Urothelium cell line (cell line): ENCODE measurements at places on chromosomes 6 and 20.
A peak's percentile ranks its signal among the peaks of the same experiment; 100 is the strongest.

GRCh38 chr20:59945731-59946130 lies 5.5 kb downstream of the FAM217B start:
- DNase-seq, result no peak

DNA sequence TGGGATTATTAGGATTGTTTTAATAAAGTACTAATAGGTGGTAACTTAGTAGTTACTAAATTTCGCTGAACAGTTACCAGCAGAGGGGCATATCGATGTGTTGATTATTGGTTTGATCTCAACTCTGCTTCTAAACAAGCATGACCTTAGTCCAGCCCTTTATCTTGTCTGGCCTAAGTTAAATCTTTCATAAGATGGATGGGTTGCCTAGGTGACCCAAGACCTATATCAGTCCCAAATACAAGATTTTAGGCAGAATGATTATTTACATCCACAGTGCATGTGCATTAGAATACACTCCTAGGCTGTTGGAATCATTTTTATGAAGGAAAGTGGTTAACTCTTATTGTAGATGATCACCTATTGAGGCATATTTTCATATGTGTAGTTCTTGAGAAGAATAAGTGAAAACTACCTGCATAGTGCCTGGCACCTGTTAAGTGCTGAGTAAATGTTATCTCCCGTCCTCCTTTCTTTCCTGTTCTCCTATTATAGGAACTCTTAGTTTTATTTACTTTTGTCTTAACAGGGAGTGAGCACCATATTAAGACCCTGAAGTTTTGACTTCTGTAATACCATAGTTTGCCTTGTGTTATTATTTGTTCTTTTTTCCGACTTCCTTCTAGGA lies 1.1 kb downstream of the HSF2 start:
- DNase-seq, result no peak

DNA sequence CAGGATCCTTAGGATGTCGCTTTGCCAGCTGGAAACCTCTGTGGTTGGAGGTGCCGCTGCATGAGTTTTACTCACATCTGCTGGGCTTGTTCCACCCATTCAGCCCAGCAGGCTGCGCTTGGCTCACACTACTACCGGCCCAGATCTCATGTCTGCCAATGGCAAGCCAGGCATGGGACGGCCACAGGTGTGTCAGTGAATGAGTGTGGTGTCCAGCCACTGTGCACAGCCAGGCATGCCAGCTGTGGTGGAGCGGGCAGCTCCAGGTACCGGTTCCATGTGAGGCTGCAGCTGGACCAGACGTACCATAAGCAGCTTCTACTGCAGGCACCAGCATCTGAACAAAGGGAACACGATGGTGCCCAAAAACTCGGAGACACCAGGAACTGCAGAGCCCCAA lies 33.1 kb upstream of the ASF1A start:
- no peak for DNase-seq

GRCh38 chr6:133341607-133342158 lies 100.5 kb downstream of the EYA4 start:
- no peak for DNase-seq

- DNase-seq, result no peak
Observed at GRCh38 chr20:25548613-25549086, 36.7 kb downstream of the NINL start.

DNA sequence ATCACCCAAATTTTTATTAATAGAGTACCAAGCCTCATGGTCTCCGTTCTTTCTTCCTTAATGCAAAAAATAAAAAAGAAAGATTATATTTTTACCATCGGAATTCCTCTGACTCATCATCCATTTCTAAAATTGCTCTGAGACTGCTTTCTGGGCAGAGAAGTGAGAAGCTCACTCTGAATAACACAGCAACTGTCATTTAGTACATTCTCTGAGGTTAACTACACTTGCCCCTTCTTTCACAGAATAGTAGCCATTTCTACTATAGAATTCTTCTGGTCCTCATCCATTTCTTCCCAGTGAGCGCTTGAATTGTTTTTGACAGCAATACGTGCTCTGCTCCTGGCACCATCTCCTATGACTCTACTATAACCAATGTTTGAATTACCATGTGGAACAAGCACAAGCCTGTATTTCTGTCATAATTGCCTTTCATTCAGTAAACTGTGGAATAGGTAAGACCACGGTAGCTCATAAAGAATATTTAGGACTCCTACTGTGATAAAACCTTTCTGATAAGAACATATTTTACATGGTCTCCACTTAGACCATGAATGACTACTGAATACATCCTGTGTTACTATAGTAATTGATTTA lies 435.5 kb upstream of the NRSN1 start:
- DNase-seq, result no peak

DNA sequence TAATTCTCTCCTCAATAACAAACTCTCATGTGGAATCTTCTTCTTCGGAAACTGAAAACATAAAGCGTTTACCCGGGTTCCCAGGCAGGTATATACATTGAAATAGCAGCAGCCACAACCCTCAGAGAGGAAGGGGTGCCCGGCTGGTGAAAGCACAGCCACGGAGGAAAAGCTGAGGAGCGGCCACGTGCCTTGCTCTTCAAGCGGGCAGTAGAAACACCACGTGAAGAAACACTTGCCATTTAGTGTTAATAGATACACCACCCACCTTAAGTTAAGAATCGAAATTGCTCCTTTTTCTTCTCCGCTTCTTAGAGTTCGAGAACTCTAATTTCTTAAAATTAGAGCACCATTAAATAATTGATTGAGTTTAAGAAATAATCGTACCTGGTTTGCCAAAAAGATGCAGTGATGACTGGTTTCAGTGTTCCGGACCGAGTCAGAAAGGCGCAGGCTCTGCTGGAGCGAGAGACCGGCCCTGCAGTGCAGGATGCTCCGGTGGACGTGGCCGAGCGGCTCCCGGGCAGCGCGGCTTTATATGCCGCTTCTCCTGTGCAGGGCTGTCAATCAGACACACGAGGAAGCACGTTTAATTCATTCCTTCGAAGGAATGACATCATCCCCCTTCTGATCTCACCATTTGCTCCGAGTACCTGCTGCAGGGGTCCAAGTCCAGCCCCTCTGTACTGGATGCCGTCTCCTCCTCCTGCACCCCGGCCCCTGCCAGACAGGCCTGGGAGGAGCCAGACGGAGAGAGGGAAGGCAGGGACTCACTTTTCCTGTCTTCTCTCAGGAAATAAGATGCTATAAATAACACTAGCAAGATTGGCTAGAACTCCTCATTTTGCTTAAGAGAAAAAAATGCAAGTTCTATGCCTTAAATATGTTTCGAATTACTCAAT lies at the start of gene THBS2:
TSS of gene THBS2 (minus strand) at position 510 of the 902 bp plus-strand sequence. CDS start 3,062 bp downstream, outside the sequence.
- no peak for DNase-seq

GRCh38 chr6:44111434-44112417 lies 15.5 kb downstream of the MRPL14 start:
- DNase-seq, result no peak

DNA sequence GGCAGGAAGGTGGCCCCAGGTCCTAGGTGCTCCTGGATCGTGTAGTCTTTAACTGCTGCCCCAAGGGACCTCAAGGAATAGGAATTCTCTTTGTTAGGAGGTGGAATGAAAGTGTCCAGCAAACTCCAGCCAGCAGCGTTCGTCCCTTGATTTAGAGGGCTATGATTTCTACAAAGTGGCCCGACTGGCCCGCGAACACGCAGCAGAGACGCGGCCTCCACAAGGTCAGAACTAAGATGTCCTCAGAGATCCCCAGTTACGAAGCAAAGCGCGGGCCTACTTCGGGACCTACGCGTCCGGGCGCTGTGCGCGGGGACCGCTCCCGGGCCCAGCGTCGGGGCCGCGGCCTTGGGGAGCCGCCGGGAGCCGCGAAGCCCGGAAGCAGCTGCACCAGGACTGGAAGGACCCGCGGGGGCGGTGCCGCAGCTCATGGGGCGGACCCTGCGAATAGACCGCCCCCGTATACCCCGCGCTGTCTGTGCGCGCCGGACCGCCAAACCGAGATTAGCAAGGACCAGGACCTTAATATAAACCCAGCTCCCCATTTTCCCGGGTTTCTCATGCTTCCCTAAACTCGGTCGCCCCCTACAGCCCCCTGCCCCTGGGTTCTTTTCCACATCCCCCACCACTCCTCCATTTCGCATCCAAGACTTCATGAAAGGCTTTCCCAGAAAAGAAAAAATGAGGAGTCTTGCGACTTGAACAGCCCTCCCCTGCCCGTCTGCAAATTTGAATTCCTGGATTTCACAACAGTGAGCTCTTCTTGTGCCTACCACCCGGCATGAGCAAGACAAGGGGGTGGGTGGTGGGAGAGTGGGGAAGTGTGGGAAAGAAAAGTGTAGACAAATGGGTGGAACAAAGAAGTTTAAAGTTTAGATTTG lies at the start of gene C6orf47:
TSS of gene C6orf47 (minus strand) at position 398 of the 881 bp plus-strand sequence. CDS start 831 bp downstream, outside the sequence.
- DNase-seq, result peak; percentile 88

DNA sequence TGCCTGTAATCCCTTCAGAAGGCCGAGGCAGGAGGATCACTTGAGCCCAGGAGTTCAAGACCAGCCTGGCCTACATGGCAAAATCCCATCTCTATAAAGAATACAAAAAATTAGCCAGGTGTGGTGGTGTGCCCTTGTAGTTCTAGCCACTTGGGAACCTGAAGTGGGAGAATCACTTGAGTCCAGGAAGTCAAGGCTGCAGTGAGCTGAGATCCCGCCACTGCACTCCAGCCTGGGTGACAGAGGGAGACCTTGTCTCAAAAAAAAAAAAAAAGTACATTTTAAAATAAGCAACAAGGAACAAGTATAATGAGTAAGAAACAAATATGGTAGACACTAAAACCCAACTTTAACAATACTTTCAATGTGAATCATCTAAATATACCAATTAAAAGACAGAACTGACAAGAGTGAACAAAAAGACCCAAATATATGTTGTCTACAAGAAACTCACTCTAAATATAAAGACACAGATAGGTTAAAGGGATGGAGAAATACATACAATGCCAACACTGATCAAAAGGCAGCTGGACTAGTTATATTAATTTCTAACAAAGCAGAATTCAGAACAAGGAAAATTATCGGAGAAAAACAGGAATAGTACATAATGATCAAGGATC lies 37.7 kb downstream of the RANBP9 start:
- no peak for DNase-seq

GRCh38 chr6:30870546-30870945 lies 13.8 kb upstream of the DDR1 start:
- DNase-seq, result no peak

DNA sequence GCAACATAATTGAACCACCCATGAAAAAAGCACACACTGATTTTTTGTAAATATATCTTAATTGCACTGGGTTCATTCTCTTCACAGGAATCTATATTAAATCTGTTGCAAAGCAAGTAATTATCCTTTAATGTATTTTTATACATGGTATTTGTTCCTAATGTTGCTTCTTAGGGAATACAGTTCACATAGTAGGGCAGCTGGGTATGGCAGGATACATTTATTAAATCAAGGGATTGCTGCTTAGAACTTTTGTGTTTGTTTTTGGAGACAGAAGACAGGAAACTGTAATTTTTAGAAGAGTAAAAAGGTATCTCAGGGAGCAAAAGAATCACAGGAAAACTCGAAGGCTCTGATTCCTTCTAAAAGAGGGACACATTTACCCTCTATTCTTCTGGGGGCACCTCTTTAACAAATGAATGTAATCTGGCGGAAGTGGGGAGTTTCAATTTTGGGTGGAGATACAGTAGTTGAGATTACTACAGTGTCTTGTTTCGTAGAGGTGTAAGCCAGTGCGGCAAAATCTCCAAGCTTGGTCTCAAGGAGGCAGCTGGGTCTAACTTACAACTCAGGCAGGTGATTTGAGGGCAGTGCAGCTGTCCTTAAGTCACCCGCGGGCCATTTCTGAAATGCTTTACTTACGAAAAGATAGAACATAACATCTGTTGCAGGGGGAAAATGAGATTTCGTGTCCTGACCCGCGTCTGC lies 812 bp upstream of the SMIM13 start:
- no peak for DNase-seq

DNA sequence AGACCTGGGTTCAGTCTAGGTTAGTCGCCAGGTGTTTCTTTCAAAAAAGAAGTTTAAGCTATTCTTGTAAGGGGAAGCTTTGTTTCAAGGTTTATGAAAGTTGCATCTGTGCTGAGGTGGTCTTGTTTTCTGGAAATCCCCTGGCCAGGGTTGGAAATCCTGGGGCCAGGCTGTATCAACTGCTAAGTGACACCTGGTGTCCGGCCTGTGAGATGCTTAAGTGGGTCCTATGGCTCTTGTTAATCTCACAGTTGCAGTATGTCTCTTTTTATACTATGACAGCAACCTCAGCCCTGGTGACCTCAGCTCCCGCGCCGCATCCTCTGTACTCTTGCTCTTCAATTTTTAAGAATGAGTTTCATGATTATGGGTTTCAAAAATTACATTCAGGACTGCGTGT lies 72.0 kb downstream of the CHMP4B start:
- no peak for DNase-seq

GRCh38 chr20:5767493-5768098 lies 17.4 kb downstream of the SHLD1 start:
- no peak for DNase-seq
